ENCODE measurements at places on chromosomes 4 and X.
A peak's percentile ranks its signal among the peaks of the same experiment; 100 is the strongest.

- peak; percentile 22 for DNase-seq
Observed at GRCh38 chrX:16603822-16604221, 46.1 kb upstream of the S100G start.

DNA sequence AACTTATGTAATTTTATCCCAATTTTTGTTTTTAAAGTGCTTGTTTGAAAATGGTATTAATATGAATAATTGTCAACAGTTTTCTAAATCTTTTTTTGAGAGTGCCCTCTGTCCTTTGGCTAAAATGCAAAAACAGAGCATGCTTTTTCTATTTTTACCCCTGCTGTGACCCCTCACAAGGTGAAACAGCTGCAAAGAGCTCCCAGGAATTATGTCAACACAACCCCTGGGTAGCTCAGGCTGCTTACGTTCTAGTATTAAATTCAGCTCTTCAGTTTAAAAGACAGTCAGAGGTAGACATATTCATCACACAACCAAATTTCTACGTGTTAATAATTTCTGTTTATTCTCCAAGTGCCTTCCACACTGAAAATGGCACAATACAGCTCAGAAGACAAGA, 367.5 kb downstream of the PRDM5 start:
- DNase-seq = no peak

- DNase-seq = no peak
Observed at GRCh38 chr4:173917255-173917960, 366.1 kb downstream of the FBXO8 start.

GRCh38 chrX:99750721-99751120, 659.4 kb downstream of the PCDH19 start:
- DNase-seq = no peak

- DNase-seq = no peak
Observed at GRCh38 chrX:9537781-9538180, 72.9 kb downstream of the TBL1X start.
